Neural progenitor cell (in vitro differentiated cells): ENCODE measurements at places on chromosomes 7 and 10.

- no peak for DNase-seq
Observed at GRCh38 chr10:42769673-42770072, 12.9 kb upstream of the BMS1 start.

DNA sequence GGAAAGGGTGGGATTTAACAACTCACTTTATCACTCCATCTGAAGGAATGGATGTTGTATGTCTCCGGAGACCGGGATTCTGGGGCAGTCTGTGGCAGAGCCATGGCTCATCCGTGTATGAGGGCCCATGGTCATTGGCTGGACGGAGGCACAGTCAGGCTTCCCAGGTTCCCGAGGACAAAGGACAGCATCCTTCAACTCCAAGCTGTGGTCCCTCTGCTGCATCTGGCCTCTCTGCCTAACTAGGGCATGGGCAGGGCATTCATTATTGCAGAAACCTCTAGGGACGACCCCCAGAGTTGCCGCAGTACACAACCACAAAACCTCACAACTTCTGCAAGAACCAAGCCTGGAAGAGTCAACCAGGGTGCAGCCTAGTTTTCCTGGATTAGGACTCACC is 525.2 kb downstream of the GLRX3 start:
- no peak for DNase-seq

GRCh38 chr10:48780341-48780740 is 95.7 kb downstream of the WDFY4 start:
- no peak for DNase-seq

- DNase-seq: no peak
Observed at GRCh38 chr7:90841759-90842429, 245.8 kb downstream of the CDK14 start.

- no peak for DNase-seq
Observed at GRCh38 chr7:85341121-85341520, 154.3 kb upstream of the SEMA3D start.

GRCh38 chr10:22475651-22476600 is 130.6 kb downstream of the SPAG6 start:
- peak; percentile 82 for DNase-seq

DNA sequence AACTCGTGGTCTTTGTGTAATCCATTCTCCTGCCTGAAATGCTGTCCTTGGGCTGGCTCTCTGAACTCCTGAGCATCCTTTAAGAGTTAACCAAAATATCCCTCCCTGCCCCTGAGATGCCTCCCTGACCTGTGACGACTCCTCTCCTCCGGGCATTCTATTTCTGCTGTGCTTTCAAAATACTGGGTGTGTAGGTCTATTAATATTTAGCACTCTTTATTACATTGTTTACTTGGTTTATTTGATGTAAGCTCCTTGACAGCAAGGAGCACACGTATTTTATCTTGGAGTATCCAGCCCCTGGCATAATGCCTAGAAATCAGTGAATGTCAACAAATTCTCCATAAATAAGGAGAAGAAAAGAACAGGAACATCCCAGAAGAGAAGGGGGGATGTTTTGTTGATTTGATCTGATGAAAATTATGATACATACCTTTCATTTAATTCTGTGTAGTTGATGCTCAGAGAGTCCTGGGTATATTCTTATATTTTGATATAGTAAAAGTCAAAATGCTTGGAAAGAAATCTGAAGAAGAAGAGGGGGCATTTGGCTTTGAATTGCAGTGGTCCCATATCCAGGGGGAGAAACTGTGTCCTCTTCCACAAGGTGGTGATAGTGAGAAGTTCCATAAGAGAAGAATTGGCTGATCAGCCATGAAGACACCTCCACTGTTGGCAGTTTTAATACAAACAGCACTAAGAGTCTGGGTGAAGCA is 107.7 kb upstream of the MPP7 start:
- DNase-seq: no peak

- no peak for DNase-seq
Observed at GRCh38 chr7:41247143-41247865, 455.6 kb downstream of the INHBA start.

- peak; percentile 7 for DNase-seq
Observed at GRCh38 chr10:17547060-17547459, 70.1 kb downstream of the HACD1 start.

DNA sequence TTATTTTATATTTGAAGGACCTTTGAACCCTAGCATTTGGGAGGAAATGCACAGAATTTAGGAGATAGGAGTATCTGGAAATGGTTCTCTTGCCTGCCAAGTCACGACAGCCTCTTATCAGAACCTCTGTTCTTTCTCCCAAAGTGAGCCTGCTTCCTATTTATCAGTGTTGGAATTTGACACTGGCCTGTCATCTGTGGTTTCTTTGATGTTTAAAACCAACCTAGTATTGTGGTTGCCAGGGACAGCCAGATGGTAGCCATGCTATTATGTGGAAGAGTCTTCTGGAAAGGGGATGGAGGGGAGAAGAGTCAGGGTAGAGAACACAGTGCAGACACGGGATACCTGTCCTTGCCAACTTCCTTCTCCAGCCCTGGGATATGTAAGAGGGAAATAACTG is 21.1 kb downstream of the ZNF282 start:
- no peak for DNase-seq

- DNase-seq: no peak
Observed at GRCh38 chr10:112649006-112649821, 202.2 kb downstream of the VTI1A start.

DNA sequence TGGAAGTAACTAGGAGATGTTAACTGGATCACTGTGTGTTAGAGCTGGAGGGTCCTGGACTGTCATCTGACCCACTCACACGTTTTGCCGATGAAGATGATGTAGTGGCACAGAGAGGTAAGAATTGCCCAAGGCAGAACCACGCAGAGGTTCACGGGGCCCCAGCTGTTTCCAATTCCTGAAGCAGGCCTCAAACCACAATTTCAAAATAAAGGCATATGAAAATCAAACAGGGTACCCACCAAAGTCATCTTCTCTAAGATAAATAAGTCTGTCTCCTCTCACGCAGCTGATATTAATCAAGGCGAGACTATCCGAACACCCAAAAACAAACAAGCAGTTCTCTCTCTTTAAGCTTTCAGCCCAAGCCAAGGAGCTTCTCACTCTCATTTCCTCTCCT is 113.3 kb upstream of the JCAD start:
- no peak for DNase-seq

GRCh38 chr10:127577376-127578258 is 28.5 kb downstream of the NPS start:
- DNase-seq: no peak

DNA sequence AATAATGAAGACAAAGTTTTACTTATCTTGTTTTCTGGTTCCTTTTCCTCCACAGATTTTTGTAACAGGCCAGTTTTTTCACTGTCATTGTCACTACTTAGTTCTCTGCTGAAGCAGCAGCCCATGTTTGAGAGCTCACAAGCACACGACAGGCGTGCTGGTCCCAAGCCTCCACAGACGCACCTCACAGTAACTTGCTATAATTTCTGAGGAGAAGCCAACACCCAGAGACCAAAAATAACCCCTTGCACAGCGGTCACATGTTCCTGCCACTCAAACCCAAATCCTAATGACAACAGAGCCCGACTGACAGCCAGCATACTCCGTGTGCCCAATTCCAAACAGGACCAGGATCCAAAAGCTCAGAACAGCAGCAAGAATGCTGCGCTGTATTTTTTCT is 58.5 kb downstream of the LARP4B start:
- no peak for DNase-seq

DNA sequence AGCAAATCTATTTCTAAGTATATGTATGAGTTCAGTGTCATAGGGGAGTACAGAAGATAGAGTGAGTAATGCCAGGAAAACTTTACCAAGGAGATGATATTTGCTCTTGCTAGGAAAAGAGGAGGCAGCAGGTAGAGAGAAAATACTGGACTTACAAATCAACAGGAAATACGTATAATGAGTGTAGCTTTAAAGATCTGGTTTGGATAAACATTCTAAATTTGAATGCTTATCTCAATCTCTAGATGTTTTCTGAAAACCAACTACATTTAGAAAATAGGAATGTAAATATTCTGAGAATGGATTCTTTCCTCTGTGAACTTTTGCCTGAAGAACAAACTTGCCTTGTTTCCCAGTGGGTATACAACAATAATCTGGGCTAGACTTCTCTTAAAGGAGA is 46.9 kb upstream of the GNAI1 start:
- DNase-seq: no peak

- no peak for DNase-seq
Observed at GRCh38 chr10:119233821-119234220, 26.4 kb downstream of the GRK5 start.

GRCh38 chr10:133530506-133530905 is 3.3 kb downstream of the CYP2E1 start:
- no peak for DNase-seq

- DNase-seq: peak; percentile 70
Observed at GRCh38 chr10:132397036-132397541, at the start of gene PWWP2B. TSS of gene PWWP2B (plus strand) at chr10:132397200. CDS start at chr10:132397227, 27 bp downstream.

GRCh38 chr10:72754275-72755032 is 62.5 kb downstream of the MCU start:
- no peak for DNase-seq

DNA sequence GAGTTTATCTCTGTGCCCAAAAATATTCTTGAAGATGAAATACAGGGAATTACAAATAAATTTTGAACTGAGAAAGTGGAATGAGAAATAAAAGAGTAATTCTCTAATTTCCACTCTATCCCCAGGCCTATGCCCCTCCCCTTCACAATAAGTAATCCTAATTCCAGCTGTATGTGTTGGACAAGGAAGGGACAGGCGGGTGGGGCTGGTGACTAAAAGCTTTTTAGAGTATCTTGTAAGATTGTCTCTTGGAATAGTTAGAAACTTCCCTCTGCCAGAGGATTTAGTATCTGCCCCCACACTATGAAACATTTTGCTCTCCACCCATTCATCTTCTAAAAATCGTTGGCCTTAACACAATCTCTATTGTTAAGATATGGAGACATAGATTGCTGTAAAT is 199.2 kb downstream of the MBL2 start:
- DNase-seq: no peak

- peak; percentile 25 for DNase-seq
Observed at GRCh38 chr7:7944619-7945282, 23.8 kb upstream of the GLCCI1 start.

- no peak for DNase-seq
Observed at GRCh38 chr10:116891208-116891607, 41.9 kb downstream of the ENO4 start.

- DNase-seq: no peak
Observed at GRCh38 chr10:102868911-102869257, 386 bp upstream of the AS3MT start.

- no peak for DNase-seq
Observed at GRCh38 chr10:58508316-58508715, 4.4 kb upstream of the BICC1 start.

- DNase-seq: no peak
Observed at GRCh38 chr7:142134909-142135308, 23.4 kb downstream of the MGAM2 start.

DNA sequence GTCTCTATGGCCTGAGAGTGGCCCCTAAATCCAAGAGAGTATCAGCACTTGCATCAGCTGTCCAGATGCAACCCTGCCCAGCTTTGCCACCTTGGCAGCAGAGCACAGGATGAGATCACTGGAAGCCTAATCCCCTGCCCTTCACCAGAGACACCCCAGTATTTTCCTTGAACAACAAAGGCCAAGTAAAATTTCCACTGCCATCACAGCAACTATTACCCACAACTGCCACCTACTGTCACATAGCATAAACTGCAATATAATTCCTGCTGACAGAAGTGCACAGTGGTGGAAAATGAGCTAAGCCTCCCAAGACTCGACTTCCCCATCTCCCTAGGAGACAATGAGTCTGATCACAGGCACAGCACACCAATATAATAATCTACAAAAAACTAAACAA is 462.8 kb upstream of the ZWINT start:
- peak; percentile 42 for DNase-seq

- DNase-seq: no peak
Observed at GRCh38 chr7:80225361-80225760, 90.7 kb downstream of the GNAI1 start.

DNA sequence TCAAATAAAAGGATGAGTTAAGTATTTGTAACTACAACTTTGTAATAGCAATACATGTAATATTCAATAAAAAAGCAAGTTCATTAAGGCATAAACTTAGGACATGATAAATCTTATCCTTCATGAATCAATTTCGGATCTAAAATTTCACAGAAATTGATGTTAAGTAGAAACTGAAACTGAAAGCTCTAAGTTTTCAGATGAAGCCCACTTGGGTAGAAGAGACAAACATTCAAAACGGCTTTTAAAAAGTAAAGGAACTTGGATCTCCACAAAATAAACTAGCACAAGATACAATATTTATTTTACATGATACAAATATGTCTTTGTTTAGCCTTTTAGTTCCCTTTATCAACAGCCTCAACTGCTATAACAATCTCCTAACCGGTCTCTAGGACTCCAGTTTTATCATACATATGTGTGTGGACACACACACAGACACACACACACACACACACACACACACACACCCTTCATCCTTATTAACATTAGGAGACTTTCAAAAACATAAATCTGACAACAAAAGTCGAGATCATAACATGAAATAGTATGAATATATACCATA is 83.7 kb downstream of the USP6NL start:
- no peak for DNase-seq

DNA sequence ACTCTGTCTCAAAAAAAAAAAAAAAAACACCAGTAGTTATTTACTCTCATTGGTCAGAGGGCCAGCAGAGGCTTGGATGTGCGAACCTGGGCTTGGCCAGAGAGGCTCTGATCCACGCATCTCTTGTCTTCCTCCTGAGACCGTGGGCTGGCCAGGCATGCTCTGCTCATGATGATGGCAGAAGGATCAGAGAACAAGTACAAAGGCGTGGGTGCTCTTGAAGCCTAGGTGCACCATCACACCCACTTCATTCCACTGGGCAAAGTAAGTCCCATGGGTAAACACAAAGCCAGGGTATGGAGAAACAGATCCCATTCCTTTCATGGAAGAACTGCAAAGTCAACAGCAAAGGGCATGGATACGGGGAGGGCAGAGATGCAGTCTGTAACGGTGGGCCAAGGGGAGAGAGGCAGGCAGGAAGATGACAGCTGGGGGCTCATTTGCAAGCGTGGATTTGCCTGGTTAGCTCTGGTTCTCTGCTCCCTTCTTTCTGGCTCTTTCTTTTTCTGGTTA is 128.2 kb upstream of the SDK1 start:
- no peak for DNase-seq

DNA sequence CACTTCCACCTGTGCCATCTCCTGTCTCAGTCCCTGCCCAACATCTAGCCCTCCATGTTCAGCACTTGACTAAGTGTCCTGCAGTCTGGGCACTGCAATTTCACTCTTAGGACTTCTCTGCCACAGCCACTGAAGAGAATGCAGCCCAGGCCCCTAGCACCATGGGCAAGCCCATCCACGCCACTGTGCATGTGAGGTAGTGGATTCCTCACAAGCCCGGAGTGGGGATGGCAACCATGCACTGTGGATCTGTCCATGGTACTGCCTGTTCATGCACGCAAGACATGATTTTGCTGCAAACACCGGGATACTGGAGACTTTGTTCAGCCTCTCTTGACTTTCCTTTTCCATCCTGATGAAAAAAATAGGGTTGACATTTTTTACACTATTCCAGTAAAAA is 12.3 kb downstream of the DDC start:
- peak; percentile 82 for DNase-seq

- no peak for DNase-seq
Observed at GRCh38 chr7:66815951-66816350, 75.4 kb downstream of the RABGEF1 start.

GRCh38 chr7:107304063-107304462 is 135.3 kb downstream of the HBP1 start:
- DNase-seq: no peak
